ENCODE measurements at places on chromosomes 6 and 20.

- peak; percentile 10 for DNase-seq
Measured at GRCh38 chr6:84227044-84227433, 404 bp downstream of the CEP162 start.

GRCh38 chr6:41345901-41346300 lies 10.5 kb downstream of the NCR2 start:
- DNase-seq = no peak

DNA sequence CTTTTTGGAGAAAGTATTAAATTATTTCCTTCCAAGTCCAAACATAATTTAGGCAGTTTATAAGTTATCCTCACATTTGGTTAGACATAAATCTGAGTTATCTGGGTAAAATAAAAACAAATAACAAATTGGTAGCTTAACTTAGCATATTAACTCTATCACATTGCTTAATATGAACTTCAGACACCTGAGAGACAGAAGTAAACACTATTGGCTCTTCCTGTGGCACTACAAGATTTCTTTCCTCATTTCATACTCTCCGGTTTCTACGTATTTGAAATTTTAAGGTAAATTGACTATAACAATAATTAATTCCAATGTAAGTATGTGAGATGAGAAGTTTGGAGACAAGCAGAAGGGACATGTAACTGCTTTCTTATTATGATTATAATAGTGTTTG lies 106.8 kb downstream of the TRMT11 start:
- no peak for DNase-seq

- peak; percentile 43 for DNase-seq
Measured at GRCh38 chr20:36173451-36173933, 19.0 kb downstream of the EPB41L1 start.

DNA sequence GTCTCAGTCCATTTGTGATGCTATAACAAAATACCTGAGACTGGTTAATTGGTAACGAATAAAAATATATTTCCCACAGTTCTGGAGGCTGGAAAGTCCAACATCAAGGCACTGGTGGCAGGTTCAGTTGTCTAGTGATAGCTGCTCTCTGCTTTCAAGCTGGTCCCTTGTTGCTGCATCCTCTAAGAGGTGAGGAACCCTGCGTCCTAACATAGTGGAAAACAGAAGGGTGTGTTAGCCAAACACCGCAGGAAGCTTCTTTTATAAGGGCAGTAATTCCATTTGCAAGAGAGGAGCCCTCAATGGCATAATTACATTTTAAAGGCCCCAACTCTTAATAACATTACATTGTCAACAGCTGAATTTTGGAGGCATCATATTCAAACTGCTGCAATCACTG lies 372.7 kb downstream of the ADGRB3 start:
- DNase-seq = no peak

- peak; percentile 27 for DNase-seq
Measured at GRCh38 chr6:68638230-68638900, 3.3 kb downstream of the ADGRB3 start.

DNA sequence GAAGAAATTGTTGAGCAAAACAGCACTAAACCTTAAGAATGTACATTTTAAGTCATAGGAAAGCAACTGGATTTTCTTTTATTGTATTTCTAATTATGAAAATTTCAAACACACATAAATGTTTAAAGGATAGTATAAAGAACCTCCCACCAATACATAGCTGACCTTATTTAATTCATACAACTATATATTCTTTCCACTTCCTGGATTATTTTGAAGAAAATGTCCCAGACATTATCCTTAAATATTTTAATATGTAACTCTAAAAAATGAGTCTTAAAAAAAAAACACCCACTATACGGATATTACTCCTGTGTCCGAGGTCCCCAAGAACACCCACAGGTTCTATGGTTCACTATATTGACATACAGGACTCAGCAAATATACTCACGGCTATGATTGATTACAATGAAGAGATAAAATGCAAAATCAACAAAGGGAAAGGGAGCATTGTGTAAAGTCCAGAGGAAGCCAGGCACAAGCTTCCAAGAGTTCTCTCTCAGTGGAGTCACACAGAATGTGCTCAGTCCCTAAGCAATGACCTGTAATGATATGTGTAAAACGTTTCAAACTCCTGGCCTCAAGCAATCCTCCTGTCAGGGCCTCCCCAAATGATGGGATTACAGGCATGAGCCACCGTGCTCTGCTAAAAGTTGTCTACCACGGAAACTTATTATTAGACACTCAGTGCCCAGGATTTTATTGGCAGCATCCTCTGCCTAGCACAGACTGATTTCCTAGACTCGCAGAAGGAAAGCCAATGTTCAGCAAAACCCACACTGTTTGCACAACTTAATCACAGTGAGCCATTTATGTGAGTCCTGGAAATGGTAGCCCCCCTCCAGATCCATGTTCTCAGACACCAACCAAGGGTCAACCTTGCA lies 23.2 kb downstream of the GLYATL3 start:
- DNase-seq = no peak

DNA sequence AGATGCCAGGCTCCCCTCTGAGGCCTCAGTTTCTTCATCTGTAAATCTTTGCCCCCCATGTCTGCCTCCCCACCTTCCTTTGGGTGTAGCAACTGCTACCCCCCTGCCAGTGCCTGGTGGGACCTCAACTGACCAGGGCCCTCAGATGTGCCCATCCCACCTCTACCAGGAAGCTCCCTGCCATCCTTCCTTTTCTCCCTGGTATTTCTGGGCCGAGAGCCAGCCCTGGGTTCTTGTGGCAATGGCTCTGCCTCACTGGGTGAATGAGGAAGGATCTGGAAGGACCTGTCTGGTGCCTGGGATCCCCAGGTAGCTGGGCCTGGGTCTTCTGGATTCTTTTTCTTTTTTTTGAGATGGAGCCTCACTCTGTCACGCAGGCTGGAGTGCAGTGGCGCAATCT lies 141.1 kb upstream of the RNF24 start:
- no peak for DNase-seq

DNA sequence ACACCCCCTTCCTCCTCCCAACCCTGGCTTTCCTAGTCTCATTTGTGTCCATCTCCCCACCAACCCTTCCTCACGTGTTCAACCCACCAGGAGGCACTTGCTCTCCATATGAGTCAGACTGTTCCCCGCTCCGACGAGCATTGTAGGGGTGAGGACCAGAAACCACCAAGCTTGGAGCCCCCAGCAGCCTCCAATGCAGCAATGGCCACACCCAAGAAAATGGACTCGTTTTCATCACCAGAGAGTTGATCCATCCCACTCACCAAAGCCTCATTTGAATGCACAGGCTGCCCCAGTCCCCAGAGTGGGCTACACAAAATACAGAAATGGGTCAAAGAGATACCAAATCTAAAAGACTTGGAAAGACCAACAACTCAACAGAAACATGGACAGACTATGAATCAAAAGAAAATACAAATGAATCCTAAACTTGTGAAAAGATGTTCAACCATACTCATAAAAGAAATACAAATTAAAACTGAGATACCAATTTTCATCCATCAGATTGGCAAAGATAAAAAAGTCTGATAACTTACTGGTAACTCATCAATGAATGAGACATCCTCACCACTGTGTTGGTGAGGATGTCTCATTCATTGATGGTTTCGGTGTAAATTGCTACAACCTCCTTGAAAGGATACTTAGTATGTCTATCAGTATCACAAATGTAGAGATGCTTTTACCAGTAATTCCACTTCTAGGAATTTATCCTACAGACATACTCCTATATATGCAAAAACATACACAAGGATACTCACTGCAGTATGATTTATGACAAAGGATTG lies 68.1 kb downstream of the TRERF1 start:
- DNase-seq = no peak

GRCh38 chr6:64252256-64252655 lies 616.7 kb downstream of the PHF3 start:
- no peak for DNase-seq

Data from foreskin fibroblast (primary cell).